GM18507 (cell line): ENCODE measurements at places on chromosomes 4 and X.

DNA sequence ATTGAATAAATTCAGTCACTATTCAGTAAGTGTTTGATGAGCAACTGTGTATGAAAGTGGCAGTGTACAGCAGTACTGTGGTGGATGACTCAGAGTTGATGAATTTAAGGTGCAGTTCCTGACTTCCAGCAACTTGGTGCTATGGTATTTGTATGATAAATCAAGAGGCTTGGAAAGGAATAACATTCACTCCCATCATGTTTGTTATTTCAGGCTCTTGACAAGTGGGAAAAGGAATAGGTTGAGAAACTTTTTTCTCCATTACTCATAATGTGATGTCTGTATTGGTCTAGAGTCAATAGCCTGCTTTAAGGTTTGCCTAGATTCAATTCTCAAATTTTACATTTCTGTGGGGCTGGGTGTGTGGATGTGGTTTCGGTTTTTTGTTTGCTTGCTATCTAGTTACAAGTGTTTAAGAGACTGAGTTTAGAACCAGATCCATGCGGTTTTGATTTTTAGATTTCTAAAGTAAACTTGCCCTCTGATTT lies 35.1 kb upstream of the CYP2U1 start:
- no peak for DNase-seq

DNA sequence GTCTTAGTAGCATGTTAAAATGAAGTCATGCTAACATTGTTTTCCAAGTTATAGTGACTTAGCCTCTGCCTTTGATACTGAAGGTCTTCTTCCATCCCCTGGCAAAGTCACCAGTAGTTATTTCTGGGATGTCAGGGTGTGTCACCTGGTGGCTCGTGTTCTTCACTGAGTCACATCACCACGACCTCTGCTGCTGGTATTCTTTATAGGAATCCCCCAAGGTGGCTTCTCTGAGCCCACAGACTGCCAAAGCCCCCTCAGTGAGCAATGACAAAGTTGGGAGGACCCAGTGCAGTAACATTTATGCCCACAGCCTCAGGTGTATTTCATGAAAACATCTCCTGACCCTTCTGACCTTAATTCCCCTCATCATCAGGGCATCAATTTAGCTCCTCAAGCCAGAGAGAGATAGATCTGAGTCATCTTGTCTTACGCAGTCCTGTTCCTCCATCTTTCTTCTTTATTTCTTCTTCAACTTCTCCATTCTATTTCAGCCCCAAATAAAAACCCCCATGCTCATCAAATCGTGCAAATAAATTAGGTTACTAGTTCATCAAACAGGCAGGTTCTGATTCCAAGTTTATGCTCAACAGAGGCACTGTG lies 29.3 kb upstream of the GPRIN3 start:
- no peak for DNase-seq

DNA sequence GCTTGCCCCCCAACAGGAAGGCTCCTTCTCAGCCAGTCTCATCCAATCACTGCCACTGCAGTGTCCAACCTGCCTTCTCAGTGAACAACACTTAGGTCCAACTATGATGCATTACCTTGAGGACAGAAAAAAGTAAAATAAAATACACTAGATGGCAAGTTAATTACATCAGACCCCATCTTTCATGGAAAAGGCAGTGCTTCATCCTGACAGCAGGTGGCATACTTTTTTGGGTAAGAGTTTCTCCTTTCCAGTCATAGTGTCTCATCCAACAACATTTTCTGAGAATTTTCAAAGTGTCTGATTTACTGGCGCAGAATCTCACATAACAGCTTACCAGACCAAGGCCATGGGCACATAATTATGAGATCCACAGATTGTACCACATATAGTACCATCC lies 1742.8 kb downstream of the PCDH7 start:
- DNase-seq, result no peak

- DNase-seq, result no peak
These were observed 1.6 kb downstream of the PRICKLE3 start for GRCh38 chrX:49184294-49185281.

GRCh38 chr4:185227131-185227551 lies 17.7 kb downstream of the SNX25 start:
- no peak for DNase-seq

DNA sequence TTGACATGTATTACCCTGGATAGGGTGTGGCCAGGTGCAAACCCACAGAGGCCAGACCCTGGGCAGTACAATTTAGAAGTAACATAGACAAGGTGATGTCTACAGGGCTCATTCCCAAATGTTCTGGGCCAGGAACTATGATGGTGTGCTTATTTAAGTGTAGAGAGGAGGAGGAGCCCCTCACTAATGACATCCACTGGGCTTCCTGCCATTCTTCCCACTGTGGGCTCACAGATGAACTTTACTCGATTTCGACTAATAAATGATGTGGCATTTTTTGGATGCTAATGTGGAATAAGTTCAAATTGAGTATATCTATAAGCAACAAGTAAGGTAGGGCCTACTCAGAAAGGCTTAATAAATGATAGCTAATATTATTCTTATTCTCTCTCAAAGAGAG lies 280.9 kb upstream of the BOD1L1 start:
- DNase-seq, result no peak
